Cerebellum (tissue), 4 donors: ENCODE measurements at places on chromosomes 11 and 22.

- peak; percentile 5 for DNase-seq
Observed at GRCh38 chr11:30583476-30584280, 2.5 kb downstream of the MPPED2 start.

GRCh38 chr11:83008581-83008923 is 63.1 kb downstream of the RAB30 start:
- no peak for DNase-seq

DNA sequence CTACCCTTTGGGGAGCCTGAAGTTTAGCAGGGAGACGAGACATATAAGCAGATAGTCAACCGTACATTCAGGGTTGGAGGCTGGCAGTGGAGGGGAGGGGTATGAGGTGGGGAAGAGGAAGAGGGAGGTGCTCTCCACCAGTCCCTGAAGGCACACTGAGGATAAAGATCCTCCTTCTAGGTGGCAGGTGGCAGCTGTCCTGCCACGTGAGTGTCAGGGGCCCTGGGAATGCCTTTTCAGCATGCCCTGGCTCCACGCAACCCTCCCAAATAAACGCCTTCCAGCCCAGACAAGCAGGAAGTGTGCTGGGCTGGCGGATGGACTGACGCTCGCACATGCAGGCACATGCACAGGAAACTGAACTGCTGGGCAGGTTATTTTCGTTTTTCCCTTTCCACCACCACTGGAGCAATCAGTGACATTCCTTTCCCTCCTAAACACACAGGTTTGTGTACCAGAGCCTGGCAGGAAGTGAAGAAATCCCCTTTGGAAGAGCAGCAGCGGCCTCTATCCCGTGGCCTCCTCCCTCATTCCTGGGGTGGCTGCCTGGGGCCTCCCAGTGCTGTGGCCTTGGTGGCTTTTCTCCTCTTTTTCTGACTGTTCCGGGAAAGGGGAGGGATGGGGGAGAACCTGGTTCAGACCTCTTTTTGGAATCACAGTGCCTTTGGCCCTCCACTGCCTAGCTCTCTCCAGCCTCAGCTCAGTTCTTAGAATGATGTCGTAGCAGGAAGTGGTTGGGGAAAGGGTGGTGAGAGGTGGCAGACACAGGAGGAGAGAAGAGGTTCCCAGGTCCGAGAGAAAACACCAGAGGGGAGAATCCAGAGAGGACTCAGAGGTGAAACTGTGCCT is 157.0 kb upstream of the TIMP3 start:
- no peak for DNase-seq

- DNase-seq: no peak
Observed at GRCh38 chr11:35084817-35085440, 54.0 kb upstream of the CD44 start.

DNA sequence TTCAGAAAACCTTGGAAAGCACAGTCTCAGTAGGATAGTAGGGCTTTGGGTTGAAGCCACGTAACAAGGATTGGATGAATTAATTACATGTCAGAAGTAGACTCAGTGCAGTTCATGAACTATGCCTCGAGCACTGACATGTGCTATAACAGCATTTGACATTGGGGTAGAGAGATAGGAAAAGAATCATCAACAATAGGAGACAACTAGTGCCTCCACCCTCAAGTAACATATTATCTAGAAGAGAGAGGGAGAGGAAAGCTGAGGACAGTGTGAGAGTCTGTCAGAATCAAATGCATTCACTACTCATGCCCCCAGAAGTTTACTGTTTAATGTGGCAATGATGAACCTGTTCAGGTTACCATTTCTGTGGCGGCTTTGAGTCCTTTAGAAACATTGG is 26.4 kb downstream of the MMP13 start:
- DNase-seq: no peak

- no peak for DNase-seq
Observed at GRCh38 chr22:31945971-31946680, 1.8 kb downstream of the YWHAH start.
